ENCODE measurements at places on chromosomes 4 and X.

DNA sequence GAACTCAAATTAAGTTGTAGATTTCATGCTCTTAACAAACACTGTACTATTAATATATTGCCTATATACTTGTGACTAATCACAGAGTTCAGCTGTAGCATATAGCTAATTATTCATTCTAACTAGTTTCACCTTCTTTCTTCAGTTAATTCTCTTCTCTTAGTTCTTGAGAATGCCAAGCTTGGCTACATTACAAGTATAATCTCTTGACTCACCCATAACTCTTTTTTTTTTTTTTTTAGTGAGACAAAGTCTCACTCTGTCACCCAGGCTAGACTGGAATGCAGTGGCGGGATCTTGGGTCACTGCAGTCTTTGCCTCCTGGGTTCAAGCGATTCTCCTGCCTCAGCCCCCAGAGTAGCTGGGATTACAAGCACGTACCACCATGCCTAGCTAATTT lies 5.4 kb downstream of the KLHL5 start:
- DNase-seq = no peak

GRCh38 chrX:154327038-154327820 lies 31.6 kb downstream of the TKTL1 start:
- no peak for DNase-seq

GRCh38 chrX:101774340-101774739 lies 114.7 kb upstream of the ARMCX2 start:
- DNase-seq = no peak

DNA sequence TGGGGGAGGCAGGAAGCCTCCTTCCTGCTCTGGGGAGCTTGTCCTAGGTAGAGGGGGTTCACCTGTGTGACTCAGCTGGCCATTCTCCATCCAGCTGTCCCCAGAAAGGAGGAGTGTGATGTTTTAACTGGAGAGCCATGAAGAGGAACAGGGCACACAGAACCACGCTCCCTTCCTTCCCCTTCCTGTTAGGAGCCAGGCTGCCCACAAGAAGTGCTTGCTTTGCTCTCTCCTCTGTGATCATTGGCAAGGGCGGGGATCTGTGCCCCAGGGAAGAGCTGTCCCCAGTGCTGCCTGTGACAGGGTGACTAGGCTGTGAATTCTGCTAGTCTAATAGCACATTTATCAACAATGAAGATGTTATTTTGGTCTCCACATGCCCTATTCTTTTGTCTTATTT lies 169.6 kb upstream of the GATB start:
- no peak for DNase-seq

GRCh38 chrX:151570561-151570960 lies 7.1 kb downstream of the PASD1 start:
- DNase-seq = no peak

- DNase-seq = no peak
Measured at GRCh38 chr4:87185146-87185870, 35.1 kb downstream of the KLHL8 start.

GRCh38 chr4:127881563-127881864 lies 821 bp downstream of the PLK4 start:
- DNase-seq = no peak

- DNase-seq = no peak
Measured at GRCh38 chr4:132646186-132646585, 502.9 kb upstream of the PCDH10 start.

DNA sequence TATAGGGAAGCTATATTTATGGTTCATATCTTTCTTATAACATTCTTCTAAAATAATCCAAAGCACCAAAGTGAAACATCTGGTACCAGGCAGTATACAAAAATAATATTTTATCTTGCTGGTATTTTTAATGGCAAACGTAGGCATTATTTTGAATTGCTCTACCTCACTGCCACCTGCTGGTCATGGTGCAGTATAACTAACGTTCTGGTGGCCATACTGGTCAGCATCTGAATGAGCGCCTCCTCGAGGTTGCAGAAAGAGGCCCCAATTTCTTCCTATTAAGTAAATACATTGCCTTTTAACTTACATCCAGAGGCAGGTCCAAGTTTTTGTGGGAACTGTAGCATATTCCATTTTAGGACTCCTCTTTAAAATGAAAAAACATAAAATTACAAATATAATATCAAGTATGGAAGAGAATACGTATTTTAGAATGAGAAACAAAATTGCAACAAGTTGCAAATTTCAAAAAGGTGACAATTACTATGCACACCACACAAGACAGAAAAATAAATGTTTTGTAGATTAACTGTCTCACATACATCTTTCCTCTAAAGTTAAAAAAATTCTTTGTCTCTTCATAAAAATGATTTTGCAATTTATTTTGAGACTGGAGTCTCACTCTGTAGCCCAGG lies 22.9 kb upstream of the CWH43 start:
- DNase-seq = peak; percentile 62

DNA sequence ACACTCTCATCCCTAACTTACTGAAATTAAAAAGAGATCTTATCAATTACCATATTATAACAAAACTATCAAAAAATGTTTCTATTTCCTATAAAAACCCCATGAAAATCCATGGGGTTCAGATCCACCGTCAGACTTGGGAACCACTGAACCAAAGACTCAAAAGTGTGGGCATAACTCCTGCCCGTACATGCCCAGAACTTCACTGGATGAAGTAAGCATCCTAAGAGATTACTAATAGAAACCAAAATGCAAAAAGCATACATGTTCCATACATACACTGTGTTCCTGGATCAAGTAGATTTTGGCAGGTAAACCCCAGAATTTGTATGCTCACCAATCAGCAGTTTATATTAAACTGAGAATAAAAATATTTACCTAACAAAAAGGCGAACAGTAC lies 66.1 kb downstream of the PRSS12 start:
- no peak for DNase-seq

DNA sequence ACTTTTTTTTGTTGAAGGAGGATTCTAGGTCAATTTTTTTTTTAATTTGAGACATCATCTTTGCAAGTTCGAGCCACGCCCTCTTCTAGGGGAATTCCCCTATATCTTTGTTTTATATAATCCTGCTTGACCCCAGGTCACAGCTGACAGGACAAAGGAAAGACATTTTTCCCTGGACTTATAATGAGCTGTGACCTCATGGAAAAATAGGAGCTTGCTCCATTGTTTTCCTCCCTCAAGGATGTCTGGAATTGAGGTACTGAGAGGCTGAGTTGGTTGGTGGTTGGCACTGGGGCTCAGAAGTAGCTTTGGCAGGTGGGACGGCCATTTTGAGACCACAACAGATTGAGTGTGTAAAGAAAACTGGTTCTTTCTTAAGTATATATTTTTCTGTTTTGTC lies 49.0 kb downstream of the GBA3 start:
- no peak for DNase-seq

DNA sequence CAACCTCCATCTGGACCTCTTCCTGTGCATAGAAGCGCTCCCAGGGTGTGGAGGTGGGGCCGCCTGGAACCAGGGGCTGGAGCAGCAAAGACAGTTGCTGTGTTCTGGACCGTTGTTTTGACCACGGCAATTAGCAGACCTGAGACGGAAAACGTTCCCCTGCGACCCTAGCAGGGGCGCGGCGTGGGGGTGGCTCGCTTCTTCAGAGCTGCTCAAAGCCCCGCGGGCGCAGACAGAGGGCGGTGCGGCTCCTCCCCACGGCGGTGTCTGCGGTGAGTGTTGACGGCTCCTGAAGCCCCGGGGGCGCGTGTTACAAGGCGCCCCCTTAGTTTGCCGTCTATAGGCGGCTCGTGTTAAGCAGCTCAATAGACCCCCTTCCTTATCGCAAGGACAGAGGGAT lies 79.2 kb downstream of the TRIML1 start:
- DNase-seq = no peak

GRCh38 chr4:11966782-11967181 lies 538.1 kb upstream of the HS3ST1 start:
- DNase-seq = no peak

DNA sequence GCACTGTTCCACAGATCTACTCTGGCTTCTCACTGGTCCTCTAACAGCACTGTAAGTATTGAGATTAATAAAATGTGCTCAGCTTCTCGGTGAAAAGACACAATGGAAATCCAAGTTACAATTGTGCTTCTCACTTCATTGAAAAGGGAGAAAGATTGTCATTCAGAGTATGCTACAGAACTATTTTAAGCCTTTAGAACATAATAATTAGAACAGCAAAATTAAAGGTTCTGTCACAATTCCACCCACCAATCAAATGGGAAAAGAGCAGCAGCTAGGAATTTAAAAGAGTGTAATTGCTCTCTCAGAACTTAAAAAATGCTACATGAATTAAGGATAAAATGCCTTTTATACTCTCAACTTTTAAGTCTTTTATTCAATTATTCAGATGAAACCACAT lies 329.4 kb downstream of the ANK2 start:
- no peak for DNase-seq

DNA sequence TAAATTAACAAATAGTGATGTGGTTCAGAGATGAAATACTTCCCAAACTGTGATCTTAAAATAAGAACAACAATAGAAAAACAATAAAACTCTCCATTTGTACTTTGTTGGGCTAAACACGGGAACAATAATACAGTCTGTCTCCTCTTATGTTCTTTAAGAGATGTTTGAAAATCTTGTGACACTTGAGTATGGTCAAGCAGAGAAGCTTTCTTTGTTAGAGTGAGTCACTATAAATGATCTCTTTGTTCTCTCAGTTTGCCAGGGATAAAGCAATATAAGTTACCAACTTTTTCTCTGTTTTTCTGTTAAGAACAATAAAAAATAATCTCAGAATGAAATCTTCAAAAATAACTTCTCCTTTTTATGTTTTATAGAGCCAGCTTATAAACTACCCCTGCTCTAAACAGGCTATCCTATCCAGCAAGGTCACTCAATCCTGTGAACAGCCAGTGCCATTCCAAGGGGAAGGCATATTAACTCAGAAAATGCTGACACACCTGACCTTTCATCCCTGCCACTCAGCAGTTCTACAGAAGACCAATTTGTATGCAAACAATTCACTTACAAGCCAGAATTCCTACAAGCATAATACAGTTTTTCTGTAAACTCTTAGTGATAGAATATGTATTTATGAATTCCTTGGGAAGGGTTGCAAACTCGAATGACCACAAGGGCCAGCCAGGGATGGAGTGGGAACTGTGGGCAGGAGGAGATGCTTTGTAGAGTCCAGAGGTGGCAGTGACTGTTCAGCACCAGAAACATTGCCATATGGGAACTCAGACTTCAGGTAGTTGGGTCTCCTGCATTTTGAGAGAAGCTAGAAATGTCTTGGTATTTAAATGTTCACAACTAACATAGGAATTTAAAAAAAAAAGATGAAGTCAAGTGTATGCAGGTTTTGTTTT lies 52.2 kb downstream of the AFM start:
- DNase-seq = no peak

DNA sequence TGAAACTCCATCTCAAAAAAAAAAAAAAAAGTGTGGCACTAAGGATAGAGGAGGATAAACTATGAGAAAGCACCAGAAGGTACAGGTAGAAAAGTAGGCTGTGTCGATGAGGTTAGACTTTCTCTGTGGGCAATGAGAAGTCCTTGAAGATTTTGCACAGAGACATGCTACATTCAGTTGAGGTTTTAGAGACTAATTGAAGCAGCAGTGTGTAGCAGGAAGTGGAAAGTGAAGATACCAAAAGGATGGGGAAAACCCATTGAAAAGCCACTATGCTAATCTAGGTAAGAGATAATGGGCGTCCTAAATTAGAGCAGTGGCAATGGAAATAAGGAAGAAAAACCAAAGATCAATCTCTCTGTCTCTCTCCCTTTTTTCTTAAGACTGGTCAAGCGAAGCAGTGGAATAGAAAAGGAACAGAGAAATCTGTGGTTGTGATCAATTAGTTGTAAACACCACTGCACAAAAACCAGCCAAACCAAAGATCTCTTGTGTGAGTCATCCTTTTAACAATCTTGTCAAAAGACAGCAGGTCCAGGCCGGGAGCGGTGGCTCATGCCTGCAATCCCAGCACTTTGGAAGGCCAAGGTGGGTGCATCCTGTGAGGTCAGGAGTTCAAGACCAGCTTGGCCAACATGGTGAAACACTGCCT lies 3.5 kb downstream of the SPINK2 start:
- no peak for DNase-seq

DNA sequence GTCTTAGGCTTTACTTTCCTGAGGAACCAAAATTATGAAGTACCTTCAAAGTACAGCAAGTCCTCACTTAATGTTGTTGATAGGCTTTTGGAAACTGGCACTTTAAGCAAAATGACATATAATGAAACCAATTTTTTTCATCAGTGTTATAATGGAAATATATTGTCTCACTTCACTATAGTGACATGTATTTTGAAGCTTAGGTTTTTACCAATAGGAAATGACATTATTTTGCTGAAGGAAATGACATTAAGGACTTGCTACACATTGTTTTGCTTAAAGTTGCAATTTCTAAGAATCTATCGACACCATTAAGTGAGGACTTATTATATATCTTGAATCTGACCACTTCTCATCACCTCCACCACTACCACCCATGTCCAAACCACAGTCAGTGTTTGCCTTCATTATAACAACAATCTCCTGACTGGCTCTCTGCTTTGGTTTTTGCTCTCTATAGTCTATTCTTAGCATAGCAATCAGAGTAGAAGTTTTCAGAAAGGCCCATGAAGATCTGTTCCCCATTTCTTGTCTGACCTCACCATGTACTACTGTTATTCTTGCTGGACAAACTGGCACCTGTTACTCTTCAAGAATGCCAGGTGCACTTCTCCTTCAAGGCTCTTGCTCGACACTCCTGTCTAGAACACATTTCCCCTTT lies 311.2 kb downstream of the BMPR1B start:
- no peak for DNase-seq
